ENCODE measurements at places on chromosomes 12 and 14.

DNA sequence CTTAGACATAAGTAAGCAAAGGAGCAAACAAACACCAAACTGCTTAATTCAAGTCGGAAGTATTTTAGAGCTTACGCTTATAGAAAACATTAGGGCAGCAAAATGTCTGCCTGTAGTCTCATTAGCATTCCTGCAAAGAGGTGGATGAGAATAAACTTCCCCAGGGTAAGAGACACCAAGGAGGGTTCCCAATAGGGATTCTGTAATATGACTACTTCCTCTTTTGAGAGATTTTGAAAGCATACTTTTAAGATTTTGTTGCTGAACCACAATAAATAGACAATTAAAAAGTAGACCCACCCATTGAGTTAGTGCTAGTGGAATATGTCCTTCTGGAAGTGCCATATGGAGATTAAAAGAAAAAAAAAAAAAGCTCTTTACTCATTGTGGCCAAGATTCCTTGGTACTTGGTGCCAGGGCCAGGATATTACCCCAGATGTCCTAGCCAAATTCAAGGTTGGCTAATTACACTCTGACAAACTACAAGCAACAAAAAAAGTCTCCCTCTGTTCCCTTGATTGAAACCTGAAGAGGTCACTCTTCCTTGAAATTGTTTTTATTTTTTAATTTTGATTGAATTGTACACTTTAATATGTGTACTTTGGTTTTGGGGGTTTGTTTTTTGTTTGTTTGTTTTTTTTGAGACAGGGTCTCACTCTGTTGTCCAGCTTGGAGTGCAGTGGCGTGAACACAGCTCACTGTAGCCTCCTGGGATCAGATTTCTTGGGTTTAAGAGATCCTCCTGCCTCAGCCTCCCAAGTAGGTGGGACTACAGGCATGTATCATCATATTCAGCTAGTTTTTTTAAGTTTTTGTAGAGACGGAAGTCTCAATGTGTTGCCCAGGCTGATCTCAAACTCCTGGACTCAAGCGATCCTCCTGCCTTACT, 8.7 kb downstream of the CLIP1 start:
- DNase-seq: no peak

GRCh38 chr12:1705774-1706631, 15.1 kb downstream of the ADIPOR2 start:
- DNase-seq: no peak

GRCh38 chr14:76894308-76894707, 68.1 kb downstream of the LRRC74A start:
- DNase-seq: no peak

GRCh38 chr14:63840981-63841380, 11.8 kb upstream of the SYNE2 start:
- DNase-seq: peak; percentile 23

DNA sequence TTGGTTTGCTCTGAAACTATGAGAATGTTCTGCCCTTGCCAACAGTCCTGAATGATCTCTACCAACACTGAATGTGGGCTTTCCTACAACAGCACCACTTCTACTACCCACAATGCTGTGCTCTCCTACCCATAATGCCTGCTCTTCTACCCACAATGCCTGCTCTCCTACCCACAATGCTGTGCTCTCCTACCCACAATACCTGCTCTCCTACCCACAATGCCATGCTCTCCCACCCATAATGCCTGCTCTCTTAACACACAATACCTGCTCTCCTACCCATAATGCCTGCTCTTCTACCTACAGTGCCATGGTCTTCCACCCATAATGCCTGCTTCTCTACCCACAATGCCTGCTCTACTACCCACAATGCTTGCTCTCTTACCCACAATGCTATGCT, 92.3 kb downstream of the KCNK13 start:
- DNase-seq: no peak

GRCh38 chr14:89618330-89618708, 201.3 kb upstream of the FOXN3 start:
- no peak for DNase-seq

- DNase-seq: peak; percentile 48
These were observed 15.8 kb upstream of the VPS33A start for GRCh38 chr12:122282061-122282460.

GRCh38 chr14:94536836-94537235, 24.4 kb upstream of the SERPINA4 start:
- no peak for DNase-seq

DNA sequence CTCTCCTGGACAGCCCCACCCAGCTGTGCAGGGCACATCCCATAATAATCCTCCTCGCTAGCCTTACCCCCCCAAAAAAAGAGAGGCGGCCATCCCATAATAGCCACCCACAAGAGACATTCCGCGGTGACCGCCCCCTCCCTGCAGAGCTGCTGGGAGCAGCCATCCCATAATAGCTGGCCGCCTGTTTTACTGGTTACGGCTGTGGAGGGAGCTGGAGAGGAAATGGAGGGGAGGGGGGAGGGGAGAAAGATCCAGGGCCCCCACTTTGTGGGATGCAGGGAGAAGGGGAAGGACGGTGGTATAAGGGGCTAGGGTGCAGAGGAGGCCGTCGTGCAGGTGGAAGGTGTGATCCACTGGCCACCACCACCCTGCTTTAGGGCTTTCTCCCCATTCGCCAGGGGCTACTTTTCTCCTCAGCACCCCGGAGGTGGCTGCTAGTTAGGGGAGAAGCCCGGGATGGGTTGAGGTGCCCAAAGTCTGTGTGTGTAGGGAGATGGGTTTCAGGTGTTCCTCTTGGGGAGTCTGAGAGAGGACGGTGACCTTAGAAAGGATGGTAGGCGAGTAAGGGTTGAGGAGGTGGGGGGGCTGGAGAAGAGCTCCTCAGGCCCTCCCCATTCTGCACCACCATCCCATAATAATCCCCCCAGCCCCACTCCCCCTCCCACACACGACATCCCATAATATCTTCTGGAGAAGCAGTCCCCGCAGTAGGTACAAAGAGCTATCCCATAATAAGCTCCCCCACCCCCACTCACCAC, 6.0 kb upstream of the CHD4 start:
- DNase-seq: peak; percentile 77

DNA sequence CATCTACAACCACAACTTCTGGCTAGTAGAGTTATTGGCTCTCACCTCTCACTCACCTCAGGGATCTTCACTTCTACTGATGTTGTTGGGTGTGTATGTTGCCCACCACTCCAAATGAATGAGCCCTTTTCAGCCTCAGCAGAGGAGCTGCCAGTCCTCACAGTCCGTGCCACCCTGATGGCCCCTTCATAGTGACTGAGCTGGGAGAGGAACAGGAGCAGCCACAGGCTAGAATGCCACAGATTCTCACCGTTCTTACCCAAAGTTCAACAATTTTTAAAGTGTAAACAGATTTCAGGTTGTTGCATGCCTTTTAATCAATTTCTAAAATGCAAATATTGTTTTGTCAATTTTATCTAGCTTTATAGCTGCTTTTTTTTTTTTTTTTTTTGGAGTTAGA, 74.5 kb upstream of the DNM1L start:
- DNase-seq: no peak

- no peak for DNase-seq
These were observed 177.8 kb upstream of the EGLN3 start for GRCh38 chr14:34128665-34129064.

- no peak for DNase-seq
These were observed 111.1 kb upstream of the OVCH1 start for GRCh38 chr12:29608581-29608980.

- no peak for DNase-seq
These were observed 6.3 kb upstream of the OR4E2 start for GRCh38 chr14:21647380-21647779.

DNA sequence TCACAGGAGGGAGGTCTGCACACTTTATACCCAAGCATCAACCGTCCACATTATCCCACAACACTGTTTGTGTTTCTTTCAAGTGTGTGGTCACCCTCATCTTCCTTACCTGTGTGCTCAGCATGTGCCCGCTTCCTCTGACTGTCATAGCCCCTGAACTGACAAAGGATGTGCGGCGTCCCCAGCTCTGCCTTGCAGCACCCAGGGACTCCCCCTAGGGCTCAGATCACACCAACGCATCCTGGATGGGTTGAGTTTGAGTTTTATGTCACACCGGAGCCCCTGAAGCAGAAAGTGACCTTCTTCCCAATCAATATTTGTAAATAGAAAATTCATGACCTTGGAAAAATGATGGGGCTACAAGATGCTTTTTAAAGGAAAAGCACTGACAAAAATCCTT, 770.7 kb upstream of the TMEM132C start:
- DNase-seq: peak; percentile 40

GRCh38 chr14:42407153-42407552, 800.5 kb downstream of the LRFN5 start:
- no peak for DNase-seq

DNA sequence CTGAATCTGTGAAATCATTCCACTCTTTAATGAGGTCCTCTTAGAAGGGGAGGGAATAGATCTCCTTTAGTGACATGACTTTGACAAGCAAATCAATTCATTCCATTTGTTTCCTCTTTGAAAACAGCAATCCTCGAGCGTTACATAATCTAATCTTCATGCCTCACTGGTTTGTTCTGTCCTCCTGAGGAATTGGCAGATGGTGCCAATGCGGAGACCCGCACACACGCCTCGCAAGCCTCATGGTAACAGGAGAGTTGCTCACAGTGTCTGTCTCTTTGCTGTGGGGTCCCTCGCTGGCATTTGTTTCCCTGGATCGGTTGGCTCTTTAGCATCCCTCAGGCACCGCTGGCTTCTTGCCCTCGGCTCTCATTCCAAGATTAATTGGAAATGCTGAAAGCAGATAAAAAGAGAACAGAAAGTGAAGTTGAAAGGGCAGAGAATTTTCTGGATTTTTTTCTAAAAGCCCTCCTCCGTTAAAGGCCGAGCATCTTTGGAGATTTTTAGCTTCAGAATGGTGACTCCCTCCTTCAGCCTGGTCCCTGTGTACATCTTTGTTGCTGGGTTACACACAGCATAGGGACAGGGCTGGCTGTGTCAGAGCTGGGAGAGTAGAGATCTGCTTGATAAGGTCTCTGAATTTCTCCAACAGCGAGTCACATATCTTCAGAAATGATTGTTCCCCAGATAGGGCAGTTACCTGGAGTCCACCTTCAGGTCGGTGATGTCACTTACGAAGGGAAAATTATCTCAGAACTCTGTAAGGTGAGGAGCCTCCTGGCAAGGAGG, 10.1 kb upstream of the CABP1 start:
- DNase-seq: no peak

GRCh38 chr14:98008381-98009113, 1211.4 kb downstream of the VRK1 start:
- DNase-seq: no peak

- DNase-seq: no peak
These were observed 50.1 kb downstream of the CRADD start for GRCh38 chr12:93727195-93727811.

GRCh38 chr12:83018088-83018487, 331.4 kb downstream of the TMTC2 start:
- DNase-seq: peak; percentile 81

DNA sequence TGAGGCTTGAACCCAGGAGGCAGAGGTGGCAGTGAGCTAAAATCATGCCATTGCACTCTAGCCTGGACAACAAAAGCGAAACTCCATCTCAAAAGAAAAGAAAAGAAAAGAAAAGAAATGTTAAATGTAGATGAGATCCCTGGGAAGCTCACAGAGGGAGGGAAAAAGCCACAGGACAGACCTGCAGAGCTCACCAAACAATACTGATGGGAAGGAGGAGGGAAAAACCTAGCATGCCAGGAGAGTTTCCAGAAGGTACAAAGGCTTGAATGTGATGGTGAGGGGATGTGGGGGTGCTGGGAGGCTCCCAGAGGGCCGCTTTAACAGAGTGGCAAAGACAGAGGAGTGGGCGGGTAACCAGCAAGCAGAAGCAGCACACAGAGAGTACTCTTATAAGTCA, 72.3 kb downstream of the PTPN21 start:
- no peak for DNase-seq

GRCh38 chr14:95322651-95323050, 2.9 kb upstream of the CLMN start:
- no peak for DNase-seq

GRCh38 chr12:42552822-42553221, 36.7 kb downstream of the PRICKLE1 start:
- peak; percentile 63 for DNase-seq

- no peak for DNase-seq
These were observed 14.9 kb upstream of the SCFD1 start for GRCh38 chr14:30607156-30607780.

- no peak for DNase-seq
These were observed 18.1 kb downstream of the CDKN1B start for GRCh38 chr12:12735301-12735700.

DNA sequence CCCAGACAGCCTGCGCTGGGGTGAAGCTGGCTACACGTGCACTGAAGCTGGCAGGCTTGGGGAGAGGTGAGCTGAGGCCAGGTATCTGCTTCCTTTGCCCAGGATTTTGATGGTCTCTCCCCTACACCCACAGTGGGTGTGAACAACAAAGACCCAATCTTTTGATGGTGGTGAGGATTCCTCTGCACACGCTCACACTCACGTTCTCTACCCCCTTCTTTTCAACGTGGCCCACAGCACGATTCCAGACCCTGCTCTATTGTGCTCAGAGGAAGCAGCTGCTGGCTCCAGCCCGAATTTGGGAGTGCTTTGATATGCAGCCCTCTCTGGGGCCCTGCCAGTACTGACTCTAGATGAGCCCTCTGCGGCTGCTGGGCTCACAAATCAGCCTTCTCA, 4.9 kb downstream of the CD9 start:
- peak; percentile 72 for DNase-seq

DNA sequence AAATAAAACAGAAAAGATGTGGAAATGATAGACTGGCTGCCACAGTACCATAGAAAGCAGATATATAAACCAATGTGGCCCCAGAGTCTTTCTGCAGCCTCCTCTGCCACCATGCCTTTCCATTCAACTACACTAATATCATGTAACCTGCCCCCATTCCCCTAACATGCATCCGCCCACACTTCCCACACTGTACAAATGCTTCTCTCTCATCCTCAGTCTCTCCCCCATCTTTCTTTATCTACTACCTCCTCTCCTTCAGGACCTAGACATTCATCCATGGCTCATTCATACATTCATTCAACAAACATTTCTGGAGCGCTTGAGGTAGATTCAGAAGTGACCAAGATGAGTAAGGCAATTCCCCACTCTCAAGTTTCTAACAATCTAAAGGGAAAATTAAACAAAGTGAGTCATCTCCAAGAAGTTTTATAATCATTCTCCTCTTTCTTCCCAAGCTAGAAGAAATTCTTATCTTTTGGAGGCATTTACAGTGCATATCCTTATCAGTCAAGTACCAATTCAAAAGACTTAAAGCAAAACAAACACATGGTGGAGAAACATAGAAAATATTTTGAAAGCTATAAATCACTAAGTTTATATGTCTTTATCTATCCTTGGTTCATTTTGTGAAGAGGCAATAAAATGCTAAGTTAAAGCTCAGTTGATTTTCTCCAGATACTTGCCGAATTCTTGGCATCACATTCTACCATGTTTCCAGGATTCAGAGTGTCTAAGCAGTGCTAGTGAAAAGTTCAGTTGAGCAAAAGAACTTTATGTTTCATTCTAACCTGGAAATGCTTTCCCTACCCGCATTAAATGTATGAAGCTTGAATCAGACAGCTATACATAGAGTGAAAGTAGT, 70.5 kb upstream of the FRMD6 start:
- no peak for DNase-seq

GRCh38 chr12:116490471-116490870, 68.7 kb upstream of the MAP1LC3B2 start:
- no peak for DNase-seq

- DNase-seq: no peak
These were observed 25.9 kb upstream of the MEG3 start for GRCh38 chr14:100800041-100800440.
